ENCODE measurements at places on chromosomes 1 and 21.

DNA sequence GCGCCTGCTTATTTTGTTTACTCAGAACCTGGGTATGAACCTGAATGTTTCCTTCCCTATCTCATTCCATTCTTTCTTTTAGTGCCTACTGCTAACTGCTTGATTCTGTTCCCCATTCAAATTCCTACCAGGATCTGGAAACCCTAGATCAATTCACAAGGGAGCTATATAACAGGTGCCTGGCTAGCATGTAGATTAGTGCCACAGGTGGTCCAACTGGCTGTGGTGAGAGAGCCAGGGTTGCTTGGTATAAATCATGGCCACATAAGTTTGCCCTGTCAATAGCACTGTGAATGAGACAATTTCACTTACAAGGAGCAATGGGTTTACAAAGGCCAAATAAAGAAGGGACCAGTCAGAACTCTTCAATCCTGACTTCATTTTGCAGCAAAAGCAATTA lies 6.6 kb upstream of the PRPF38B start:
- no peak for DNase-seq

DNA sequence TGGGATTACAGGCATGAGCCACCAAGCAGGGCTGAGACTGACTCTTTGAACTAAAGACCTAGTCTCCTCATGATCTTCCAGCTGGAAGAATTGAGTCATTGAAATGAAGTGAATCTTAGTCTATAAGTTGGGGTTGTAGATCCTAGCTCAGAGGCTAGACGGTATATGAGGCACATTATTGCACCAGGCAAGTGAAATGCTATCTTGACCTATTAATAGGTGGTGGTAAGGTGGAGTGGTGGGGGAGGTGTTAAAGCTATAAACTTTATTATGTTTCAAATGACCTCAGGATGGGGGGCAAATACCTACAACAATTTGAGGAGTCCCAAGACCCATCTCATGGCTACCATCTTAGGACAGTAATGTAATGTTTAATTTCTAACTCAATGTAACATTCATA lies 36.8 kb upstream of the SLC16A1 start:
- DNase-seq, result no peak

DNA sequence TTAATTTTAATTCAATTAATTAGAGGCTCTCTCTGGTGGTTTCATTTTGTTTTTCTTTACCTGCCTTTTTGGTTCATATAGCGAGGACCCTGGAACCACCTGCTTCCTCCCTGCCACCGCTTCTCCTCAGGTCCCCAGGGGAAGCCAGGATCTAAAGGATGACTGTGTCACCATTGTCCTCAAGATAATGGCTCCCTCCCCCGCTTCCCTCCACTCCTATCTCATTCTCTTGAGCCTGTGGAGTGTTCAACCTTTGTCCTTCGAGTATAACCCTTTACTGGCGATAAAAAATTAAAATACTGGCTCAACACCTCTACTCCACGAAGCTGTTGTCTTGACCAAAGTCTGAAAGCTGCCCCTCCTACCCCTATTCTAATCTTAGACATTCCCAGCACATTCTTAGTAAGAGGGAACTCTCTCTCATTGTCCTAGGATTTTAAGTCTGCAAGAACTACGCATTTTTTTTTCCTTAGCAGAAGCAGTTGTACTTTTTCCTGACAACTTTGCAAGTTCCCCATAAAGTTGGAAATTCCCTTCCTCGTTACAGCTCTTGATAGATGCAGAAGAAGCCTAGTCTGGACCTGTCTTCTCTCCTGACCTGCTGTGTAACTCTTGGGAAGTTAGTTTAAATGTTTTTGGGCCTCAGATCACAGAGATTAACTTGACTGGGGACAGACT lies 12.6 kb upstream of the MAPKAPK2 start:
- DNase-seq, result no peak

DNA sequence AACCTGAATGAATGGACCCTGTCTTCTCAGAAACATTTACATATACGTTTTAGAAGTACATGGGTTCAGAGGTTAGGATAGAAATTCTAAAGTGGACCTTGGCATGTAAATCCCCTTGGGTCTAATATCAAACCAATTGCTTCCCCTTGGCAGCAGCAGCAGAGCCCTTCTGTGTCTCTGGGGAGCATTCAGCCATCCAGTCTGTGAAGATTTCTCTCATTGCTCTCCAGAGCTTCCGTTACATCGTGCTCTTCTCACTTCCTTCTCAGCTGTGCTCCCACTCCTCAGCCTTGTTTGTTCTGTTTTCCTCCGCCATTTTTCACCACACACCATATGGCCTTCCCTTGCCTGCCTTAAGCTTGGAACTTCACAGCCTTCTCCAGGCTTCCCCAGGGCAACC lies 61.5 kb upstream of the ATP1B1 start:
- DNase-seq, result no peak

DNA sequence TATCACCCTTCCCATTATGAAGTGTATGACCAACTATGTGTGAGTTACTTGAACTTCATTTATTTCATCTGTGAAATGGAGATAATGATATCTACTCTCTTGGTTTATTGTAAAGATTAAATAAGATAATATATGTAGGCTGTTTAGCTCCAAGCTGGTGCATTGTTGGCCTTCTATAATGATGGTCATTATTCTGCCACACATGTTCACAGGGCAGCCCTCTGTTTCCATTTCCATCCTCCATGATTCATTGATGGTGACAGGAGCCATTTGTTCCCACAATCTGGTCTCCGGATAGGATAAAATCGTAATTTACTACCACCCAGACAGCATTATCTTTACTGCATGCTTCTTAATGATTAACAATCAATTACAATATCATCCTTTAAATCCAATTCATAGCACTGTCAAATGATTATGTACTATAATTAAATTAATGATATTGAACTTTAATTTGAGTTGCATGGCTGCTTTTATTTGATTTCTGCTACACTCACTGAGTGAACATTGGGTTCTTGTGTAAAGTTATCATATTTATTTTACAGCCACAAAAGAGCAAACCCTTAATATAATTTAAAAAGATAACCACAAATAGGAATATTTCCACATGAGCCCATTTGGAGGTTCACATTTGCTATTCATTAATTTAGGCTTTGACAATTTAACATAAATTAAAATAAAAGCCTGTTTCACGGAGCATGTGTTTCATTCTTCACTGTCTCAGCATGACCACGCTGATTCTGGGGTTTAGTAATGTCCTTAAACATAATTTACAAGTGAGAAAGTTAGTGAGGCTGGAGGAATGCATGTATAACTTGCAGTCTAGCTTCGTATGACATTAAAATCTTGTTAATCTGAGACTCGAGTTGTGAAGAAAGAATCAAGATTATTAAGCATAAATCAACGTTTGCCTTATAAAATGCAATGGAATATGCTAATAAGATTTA lies 596.4 kb upstream of the ZRANB2 start:
- no peak for DNase-seq

DNA sequence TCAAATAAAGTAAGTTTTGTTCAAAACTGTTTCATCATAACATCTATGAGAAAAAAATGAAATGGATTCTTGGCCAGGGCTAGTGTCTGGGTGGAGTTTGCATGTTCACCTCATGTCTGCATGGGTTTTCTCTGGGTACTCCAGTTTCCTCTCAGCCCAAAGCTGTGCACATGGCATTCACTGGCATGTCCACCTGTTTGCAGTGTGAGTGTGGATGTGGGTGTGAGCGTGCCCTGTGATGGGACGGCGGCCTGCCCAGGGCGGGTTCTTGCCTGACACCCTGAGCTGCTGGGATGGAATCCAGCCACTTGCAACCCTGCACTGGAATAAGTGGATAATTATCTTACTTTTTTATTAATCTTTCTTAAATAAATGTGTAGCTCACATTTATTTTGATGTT lies 185.5 kb downstream of the RYR2 start:
- DNase-seq, result no peak

- no peak for DNase-seq
Measured at GRCh38 chr1:89088572-89088971, 23.6 kb upstream of the GBP1 start.

DNA sequence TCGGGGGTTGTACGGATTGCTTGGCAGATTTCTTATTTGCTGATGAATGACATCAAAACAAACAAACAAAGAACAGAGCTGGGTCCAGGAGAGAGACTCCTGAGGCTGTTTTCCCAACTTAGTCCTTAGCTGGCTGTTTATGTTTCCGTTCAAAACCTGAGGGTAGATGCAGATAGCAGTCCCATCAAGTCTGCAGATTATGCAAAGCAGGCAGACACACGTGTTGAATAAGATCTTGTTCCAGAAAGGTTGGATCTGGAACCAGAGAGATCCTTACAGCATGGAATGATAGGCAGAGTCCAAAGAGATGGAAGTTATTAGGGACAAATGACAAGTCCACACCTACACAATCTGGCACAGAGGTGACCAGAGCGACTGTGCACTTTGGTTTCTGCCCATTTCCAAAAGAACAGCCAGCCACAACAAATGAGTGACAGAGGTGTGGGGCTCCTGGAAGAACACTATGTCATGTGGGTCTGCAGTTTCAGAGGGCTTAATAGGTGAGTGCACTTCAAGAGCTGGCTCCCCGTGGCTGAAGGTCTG lies 65.5 kb downstream of the MAN1C1 start:
- no peak for DNase-seq

GRCh38 chr1:23422241-23422877 lies 2.2 kb downstream of the TCEA3 start:
- no peak for DNase-seq

- DNase-seq, result no peak
Measured at GRCh38 chr1:27257155-27257554, 22.7 kb downstream of the WDTC1 start.

DNA sequence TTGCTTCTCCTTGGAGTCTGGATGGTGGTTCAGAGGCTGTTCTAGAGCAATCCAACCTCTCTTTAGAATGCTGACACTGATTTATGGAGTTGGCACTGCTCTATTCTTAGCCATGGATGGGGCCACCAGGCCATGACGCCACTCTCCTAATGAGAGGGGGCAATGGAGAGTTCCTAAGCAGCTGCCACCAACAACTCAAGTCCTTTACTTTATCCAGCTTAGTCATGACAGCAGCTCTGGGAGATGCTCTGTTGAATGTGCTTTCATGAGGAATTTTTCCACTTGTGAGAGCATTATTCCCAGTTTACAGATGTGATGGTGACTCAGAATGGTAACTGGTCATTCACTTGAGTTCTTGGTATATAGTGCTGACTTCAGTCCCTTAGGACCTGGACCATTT lies 366.3 kb downstream of the HHAT start:
- DNase-seq, result no peak
